ENCODE measurements at places on chromosomes 7 and 10.

GRCh38 chr7:44733708-44734481 lies 14.8 kb upstream of the ZMIZ2 start:
- DNase-seq: no peak

DNA sequence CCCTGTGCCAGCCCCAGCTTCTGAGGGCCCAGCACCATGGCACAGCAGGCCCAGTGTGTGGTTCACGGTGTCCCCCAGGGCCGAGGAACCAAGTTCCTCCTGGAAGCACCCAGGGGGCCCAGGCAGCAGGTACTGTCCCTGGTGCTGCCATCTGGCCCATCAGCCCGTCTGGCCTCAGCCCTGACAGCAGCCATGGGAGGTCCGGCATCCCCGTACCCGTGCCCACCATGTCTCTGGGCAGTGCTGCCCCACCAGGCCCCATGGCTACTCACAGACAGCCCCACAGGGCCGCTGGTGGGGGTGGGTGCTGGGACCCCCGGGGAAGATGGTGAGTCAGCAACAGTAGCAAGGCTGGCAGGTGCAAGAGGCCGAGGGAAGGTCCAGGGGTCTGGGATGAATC lies 32.8 kb downstream of the STK32C start:
- no peak for DNase-seq

GRCh38 chr7:78345979-78346378 lies 547.4 kb downstream of the PHTF2 start:
- no peak for DNase-seq

GRCh38 chr7:155865830-155866525 lies 53.7 kb upstream of the SHH start:
- no peak for DNase-seq

- no peak for DNase-seq
These were observed 28.8 kb upstream of the LRRC4 start for GRCh38 chr7:128060018-128060417.

- DNase-seq: no peak
These were observed 127.2 kb downstream of the SLIT1 start for GRCh38 chr10:97058521-97058920.
